ENCODE measurements at places on chromosomes 4 and X.

- no peak for DNase-seq
Observed at GRCh38 chr4:153816542-153816941, 27.7 kb upstream of the SFRP2 start.

DNA sequence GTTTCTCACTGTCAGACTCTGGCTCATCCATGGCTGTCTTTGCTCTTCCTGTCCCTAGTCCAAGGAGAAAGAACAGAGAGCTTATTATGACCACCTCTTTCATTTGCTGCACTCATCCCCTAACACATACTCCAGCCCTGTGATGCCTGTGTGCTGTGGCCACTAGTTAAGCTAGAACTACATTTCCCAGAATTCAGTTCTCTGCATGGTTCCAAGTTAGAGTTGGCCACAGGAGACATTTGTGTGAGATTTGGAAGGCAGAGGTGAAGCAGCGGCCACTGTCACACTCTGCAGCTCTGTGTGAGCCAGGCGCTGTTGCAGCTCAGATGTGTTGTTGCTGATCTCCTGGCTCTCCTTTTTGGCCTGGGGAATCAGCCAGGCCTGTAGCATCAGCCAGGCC, 188.2 kb upstream of the ATP6AP2 start:
- DNase-seq = no peak

- no peak for DNase-seq
Observed at GRCh38 chr4:168621806-168622589, 125.1 kb downstream of the PALLD start.

- DNase-seq = peak; percentile 10
Observed at GRCh38 chr4:87270144-87270543, 49.7 kb upstream of the KLHL8 start.

DNA sequence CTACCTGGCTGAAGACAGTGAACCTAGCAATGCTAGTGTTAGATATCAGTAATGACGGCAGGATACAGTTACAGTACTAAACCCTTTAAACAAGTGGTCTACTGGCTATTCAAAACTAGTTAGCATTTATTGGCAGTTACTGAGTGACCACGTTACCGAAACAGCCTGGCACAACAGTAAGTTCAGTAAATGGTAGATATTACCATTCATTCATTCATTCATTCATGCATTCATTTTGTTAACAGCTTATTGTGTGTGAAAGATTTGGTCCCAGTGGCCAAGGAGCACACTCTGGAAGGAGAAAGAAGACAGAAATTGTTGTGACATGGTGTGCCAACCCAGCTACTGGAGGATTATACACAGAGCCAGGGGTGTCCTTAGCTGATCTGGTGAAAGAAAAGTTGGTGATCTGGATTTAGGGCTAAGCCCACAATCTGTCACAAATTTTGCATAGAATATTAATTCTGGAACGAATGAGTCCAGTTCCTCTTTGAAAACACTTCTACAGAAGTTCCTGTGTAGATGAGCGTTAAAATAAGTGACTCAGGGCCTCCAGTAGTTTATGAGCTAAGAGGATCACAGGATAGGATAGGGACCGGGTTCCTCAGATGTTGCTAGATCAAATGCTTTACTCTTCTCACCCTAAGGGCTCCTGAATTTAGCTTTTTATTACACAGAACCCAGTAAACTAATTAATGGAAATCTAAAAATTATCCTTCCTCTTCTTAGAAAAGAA, 179.1 kb downstream of the CBR4 start:
- no peak for DNase-seq

DNA sequence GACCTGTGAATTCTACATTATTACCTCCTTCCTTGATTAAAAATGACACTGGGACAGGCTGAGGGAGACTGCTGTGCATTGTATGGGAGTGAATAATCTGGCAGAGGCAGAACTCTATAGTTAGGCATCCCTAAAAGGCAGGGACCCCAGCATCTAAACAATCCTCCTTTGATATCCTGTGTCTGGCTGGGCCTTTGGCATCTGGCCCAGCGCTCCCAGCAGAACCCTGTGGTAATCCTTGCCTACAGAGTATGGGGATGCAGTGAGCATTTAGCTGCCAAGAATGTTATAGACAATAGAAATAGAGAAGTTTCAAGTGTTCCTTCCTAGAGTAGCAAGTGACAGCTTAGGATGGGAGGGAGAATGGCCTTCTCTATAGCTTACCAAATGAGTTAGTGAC, 38.5 kb downstream of the ZCCHC12 start:
- DNase-seq = no peak

DNA sequence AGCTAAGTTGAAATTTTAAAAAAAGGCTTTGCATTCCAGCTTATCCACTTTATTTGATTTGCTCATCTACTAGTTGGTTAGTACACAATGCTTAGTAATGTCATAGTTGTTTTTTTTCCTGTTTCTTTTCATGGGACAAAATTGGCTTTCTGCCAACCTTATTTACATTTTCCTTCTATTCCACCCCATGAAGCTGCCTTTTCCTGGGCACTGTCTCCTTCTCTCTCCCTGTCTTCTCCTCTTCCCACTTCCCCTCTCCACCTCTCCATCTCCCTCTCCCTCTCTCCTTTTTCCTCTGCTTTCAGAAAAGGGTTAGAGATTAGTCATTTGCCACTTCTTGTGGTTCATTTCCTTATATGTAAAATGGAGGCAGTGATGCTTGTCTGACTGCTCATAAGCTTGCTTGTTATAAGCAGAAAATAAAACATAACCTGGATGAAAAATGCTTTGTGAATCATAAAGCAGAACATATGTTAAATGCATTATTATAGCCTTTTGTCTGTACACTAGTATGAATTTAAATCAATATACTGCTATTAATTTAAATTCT, 181.9 kb downstream of the CEP135 start:
- DNase-seq = no peak

DNA sequence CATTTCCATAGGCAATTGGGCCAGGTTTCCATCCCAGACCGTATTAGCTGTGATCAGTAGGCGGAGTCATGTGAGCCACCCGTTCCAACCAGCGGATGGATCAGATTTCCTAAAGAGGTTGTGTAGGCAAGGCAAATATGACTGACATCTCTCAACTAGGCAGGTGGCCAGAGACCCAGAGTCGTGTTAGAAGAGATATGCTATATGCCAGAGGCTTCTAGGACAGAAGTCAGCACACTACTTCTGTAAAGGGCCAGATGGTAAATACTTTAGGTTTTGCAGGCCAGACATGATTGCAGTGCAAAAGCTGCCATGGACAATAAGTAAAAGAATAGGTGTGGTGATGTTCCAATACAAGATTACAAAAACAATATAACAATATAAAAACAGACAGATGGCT, 788.4 kb downstream of the RPA4 start:
- DNase-seq = no peak

- no peak for DNase-seq
Observed at GRCh38 chrX:10015723-10016518, 48.8 kb downstream of the CLDN34 start.

- no peak for DNase-seq
Observed at GRCh38 chr4:167176723-167177367, 57.4 kb downstream of the SPOCK3 start.

- peak; percentile 89 for DNase-seq
Observed at GRCh38 chrX:100768679-100769338, 36.9 kb upstream of the SYTL4 start.

- DNase-seq = no peak
Observed at GRCh38 chrX:123181233-123181914, 2.7 kb upstream of the GRIA3 start.

GRCh38 chrX:55640854-55641253, 17.7 kb downstream of the FOXR2 start:
- no peak for DNase-seq

GRCh38 chr4:61426229-61426628, 226.1 kb downstream of the ADGRL3 start:
- no peak for DNase-seq

DNA sequence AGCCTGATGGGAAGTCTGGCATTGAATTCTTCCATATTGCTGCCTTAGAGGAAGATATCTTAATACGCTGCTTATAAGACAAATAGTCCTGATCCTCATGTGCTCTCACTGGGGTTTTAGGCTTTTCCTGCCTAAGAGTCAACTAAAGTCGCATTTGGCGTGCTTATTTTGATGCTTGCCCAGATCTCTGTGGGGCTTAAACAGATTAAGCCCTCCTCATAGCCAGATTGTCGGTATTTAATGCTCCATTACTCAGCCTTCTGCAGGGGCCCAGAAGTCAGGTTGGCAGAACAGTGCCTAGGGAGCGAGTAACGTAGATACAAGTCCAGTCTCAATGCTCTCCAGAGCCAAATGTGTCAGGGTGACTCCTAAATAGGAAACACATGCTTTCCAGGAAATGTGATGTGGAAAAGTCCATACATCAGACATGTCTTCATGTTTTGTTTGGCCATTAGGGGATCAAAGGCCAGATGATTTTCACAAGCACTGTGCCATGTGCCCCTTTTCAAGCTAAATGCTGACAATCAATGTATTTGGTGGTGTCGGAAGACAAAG, 262.8 kb downstream of the PRDM5 start:
- DNase-seq = no peak

GRCh38 chr4:164239976-164240375, 514.0 kb upstream of the SMIM31 start:
- no peak for DNase-seq

DNA sequence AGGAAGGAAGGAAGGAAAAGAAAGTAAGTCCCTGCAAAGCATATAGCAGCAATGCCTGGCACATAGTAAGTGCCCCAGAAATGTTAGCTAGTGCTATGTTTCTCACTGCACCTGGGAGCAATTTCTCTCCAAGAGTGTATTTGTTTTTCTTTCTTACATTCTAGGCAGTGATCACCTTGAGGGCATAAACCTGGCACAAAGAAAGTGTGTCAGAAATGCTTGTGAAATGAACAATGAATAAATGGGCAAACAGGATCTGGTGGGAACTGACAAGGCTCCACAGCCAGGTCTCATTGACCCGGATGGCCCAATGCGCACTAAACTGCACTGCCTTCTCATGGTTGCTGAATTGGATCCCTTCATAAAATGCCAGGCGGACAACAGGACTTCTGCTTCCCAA, 316.4 kb downstream of the LDB2 start:
- no peak for DNase-seq

GRCh38 chr4:161252520-161253141, 911.2 kb downstream of the FSTL5 start:
- peak; percentile 17 for DNase-seq

- no peak for DNase-seq
Observed at GRCh38 chrX:154382483-154383069, 3.5 kb downstream of the EMD start.

GRCh38 chr4:46385946-46386345, 4.0 kb downstream of the GABRA2 start:
- no peak for DNase-seq

Measured in activated CD4-positive, alpha-beta T cell treated with anti-CD3 and anti-CD28 coated beads, Interleukin-2, amount 50 U/mL, for 16 hours (primary cell).